Stimulated activated CD4-positive, alpha-beta T cell treated with anti-CD3 and anti-CD28 coated beads, TNF-alpha, amount 100 ng/mL, for 48 hours (primary cell): ENCODE measurements at places on chromosomes 1 and 21.

DNA sequence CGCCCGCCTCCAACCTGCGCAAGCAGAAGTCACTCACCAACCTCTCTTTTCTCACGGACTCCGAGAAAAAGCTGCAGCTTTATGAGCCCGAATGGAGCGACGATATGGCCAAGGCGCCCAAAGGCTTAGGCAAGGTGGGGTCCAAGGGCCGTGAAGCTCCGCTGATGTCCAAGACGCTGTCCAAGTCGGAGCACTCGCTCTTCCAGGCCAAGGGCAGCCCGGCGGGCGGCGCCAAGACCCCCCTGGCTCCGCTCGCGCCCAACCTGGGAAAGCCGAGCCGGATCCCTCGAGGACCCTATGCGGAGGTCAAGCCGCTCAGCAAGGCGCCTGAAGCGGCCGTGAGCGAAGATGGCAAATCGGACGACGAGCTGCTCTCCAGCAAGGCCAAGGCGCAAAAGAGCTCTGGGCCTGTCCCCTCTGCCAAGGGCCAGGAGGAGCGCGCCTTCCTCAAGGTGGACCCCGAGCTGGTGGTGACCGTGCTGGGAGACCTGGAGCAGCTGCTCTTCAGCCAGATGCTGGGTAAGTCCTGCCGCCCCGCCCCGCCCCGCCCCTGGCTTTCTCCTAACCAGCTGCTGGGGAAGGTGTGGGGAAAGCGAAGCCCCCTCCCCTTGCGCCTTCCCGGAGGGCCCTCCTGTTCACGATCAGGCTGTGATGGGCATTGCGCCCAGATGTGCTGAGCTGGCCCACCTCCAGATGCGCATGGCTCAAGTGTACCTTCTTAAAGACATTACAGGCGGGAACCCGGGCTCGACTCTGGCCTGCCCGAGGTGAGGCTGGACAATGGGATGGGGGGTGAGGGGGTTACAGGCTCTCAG is 110.2 kb downstream of the NAV1 start:
- no peak for DNase-seq

DNA sequence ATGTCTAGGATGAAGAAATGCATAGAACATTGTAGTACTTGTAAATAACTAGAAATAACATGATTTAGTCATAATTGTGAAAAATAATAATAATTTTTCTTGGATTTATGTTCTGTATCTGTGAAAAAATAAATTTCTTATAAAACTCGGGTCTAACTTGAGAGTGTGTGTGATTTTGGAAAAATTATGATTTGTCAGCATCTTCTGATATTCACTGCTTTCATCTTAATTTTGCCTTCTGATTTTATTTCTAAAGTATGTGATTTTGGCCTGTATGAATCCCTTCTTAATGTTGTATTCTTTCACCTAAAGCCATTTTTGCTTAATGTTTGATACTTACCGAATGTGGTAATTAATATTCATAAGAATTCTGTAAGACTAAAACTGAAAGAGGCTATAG is 14.3 kb downstream of the IFI44 start:
- no peak for DNase-seq

- DNase-seq = no peak
These were observed 59.3 kb upstream of the B3GALNT2 start for GRCh38 chr1:235563513-235564061.

DNA sequence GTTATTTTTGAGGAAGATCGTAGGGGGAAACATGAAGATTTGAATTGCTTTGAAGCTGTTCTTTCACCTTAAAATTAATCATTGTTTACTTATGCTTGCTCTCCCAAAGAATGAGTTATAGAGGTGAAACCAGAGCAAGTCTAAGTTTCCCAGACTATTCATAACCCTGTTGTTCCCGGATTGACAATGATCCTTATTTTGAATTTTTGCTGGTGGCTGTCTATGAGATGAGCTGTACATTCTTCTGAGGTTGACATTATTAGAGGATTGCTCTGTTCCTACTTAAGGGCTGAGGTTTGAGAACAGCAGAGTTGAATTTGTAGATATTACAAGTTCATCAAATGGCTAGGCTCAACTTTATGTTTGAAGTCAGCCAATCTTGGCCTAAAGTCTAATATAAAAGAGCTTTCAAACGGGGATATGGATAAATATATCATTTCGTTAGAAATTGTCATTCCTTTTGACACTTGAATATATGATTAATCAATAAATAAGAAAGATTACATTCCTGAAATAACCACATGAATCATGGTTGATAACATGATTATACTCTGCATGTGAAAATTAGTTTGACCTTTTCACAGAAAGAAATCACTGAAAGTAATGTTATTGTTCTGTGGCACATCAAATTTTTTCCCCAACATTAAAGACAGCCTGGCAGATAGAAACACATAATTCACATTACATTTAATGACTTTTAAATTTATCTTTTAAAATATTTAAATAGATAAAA is 19.1 kb upstream of the PDE4B start:
- no peak for DNase-seq

- no peak for DNase-seq
These were observed 36.0 kb downstream of the LACTBL1 start for GRCh38 chr1:22936681-22937080.

DNA sequence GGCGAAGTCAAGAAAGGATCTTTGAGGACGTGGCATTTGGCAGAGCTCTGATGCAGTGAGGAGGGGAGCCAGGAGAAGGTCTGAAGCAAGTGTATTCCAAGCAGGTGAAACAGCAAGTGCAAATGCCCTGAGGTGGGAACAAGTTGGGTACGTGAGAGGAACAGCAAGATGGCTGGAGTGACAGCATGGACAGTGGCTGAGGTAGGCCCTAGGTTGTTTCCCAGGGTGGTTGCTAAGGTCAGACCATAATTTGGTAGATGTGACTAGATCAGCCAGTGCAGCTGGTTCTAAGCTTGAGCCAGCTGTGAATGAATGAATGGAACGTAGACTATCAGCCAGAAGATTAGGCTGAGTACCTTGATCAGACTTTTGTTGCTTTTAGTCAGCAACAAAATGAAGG is 37.5 kb upstream of the JUN start:
- no peak for DNase-seq
